ENCODE measurements at places on chromosomes 2 and 18.
A peak's percentile ranks its signal among the peaks of the same experiment; 100 is the strongest.

DNA sequence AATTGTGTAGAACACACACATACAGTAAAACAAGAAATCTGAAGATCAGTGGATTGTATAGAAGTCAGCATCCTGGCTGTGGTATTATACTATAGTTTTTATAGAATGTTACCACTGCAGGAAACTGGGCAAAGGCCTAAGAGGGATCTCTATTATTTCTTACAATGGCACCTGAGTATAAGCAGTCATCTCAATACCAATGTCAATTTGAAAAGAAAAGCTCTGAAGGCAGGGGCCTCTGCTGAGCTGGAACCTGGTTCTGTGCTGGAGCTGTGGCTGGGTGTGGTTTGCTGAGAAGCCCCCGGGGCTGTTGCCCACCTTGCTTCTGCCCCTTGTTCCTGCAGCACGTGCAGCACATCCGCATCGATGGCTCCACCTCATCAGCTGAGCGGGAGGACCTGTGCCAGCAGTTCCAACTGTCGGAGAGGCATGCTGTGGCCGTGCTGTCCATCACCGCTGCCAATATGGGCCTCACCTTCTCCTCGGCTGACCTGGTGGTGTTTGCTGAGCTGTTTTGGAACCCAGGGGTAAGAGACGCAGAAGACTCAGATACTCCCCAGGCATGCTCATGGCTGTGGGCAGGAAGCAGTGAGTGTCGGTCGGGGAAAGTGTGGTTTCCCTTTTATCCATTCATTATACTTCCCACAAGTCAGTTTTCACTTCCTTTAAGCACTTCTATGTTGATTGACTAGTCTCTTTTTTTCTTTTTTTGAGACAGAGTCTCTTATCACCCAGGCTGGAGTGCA is 23.5 kb upstream of the RPL37A start:
- no peak for DNase-seq

DNA sequence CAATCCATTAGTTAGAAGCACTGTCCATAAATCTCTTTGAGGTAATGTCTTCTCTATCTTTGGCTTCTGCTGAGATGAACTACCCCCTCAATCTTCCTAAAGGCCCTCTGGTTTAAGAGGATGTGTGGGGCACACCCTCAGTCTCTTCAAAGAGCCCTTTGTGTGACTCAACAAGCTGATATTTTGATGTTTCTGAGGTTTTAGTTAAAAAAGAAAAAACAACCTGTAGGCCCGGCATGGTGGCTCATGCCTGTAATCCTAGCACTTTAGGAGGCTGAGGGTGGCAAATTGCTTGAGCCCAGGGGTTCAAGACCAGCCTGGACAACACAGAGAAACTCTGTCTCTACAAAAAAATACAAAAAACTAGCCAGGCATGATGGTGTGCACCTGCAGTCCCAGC is 593.5 kb downstream of the TMEM182 start:
- no peak for DNase-seq

DNA sequence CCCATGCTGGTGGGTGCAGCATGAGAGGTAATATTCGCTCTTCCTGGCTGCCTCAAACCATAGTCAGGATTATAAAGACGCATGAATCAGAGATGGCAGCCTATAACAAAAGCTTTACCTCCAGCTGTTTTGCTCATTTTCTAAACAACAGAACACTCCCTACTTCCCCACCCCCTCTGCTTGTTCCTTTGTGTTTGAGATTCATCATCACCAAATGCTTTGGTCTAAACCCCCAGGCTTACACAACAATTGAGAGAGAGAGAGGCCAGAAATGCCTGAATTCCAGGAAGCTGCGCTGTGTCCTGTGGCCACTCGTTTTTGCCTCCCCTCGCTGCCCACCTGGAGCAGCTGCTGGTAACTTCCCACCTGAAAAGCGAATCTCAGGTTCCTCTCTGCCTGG is 78.8 kb upstream of the CAPN13 start:
- no peak for DNase-seq

DNA sequence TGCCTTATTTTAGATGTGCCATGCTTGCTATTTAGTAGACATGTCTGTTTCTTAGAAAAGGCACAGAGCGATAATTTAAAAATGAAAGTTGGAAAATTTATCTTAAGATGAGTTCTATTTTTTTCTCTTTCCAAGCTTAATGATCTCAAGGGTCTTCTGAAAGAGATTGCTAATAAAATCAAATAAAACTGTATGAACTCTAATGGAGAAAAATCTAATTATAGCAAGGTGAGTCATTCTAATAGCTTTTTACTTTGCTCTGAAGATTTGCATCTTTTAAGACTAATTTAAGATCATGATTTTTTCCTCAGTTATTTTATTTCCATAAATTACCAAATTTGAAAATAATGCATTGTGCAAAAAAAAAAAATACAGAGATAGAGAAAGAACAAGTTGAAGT is 36.1 kb upstream of the SPP2 start:
- no peak for DNase-seq

DNA sequence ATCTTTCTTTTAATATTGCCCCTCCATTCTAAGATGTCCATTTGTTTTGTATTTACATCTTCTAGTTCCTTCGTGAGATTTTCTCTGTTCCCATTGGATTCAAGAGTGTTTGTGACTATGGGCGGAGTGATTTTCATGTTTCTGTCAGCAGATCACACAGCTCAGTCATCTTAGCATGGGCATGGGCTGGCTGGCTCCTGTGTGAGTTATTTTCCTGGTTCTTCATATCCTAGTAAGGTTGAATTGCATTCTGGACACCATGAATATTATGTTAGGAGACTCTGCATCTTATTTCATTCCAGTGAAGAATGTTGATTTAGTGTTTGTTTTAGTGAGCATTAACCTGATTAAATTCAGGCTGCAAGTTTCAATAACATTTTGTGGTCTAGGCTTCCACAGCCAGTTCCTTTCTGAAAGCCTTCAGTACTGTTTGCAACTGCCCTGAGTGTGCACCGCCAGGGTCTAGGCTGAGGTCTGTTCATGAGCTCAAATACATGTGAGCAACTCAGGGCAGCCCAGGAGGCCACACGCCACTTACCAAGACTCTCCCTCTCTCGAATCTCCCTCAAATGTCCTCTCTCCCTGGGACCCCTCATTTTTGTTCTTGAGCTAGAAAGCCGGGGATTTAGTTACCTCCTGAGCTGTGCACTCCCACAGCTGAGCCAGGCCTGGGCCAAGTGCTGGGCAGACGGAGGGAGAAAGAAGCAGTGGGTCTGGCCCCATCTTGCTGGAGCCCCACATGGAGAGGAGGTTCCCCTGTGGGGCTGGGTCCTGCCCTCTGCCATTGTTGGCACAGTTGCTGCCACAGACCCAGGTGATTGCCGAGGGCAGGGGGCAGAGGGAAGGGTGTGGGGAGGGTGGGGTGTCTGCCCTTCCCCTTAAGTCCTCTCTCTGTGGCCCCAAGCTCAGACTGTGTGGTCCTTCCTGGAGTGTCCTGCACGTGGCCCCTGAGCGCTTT is 145.9 kb downstream of the RTP5 start:
- no peak for DNase-seq

DNA sequence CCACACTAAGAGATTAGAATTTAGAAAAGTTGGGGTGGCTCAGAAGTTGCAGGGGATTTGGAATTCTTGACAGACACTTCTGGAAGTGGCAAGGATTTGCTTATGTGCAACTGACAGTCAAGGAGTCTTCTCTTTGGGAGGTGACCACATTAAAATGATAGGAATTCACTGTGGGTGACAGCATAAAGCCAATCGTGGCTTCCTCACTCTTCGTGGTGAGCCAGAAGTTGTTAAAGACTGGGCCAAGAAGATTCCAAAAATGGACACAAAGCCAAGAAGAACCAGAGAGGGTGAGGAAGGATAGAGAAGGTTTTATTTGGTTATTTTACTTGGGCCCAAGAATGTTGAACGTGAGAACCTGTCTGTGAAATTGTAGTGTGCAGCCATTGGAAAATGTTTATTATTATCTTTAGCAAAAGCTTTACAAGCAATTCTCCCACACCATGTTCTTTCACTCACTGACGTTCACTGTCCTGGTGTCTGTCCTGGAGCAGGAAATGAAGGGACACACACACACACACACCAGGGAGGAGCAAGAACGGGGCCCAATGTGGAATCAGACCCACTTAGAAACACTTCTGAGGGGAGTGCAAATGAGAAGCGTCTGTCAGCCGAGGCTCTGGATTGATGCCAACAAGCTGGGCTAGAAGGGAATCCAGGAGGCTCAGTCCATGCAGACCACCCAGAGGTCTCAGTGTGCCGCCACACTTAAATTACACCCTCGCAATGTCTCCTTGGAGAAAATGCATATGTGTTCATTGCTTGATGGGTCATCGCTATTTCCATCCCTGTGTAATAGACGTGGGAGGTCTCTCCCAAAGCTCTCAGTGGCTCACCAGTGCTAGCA is 37.2 kb downstream of the STEAP3 start:
- DNase-seq: no peak

DNA sequence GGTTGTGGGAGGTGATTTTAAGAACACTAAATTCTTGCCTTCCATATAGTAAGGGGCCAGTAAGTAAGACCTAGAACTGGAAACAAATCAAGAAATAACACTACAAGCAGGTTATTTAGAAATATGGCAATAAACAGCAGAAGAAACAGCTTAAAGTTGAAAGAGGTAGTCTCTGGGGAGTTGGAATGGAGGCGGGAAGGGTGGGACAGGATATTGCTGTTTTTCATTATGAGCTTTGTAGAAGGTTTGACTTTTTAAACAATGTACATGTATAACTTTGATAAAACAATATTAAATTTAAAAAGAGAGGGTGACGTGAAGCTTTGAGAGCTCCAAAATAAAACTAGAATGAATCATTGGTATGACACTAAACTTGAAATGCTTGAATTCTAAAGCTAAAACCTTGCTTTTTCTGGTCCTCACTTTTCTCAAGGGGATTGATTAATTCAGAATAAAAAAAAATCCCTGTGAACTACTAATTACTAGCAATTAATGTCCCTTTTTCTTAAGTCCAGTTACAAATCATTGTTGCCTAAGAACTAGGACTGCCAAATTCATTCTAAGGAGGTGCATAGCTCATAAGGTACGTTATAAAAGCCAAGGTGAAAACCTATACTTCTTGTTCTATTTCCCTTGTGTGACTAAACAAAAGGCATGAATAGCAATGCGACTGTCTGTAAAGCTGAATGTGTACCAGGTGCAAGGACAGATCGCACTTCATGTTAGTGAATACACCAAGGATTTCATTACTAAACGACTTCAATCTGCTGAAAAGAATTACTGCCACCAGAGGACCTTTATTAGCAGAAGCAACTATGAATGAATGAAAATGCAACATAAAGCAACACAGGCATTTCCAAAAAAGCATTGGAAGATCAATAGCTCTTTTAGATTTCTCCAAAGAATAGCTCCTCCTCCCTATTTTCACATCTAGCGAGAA is 177.5 kb downstream of the RBM43 start:
- DNase-seq: no peak

DNA sequence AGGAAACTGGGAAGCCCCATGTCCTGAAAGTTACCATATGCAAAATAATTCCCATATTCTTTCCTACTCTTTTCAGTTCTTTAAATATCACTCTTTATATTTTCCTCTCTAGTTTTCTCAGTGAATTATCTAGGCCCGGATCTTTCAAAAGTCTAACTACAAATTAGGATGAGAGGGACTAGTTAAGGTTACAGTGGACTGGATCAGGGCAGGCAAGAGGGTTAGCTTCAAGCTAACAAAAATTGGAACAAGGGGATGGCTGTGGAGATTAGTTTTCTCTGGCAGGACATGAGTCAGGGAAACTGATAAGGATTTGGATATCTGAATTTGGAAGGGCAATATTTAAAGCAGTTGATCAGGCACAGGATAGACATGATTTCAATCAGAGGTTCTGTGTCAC is 30.4 kb upstream of the BBS5 start:
- DNase-seq: no peak

DNA sequence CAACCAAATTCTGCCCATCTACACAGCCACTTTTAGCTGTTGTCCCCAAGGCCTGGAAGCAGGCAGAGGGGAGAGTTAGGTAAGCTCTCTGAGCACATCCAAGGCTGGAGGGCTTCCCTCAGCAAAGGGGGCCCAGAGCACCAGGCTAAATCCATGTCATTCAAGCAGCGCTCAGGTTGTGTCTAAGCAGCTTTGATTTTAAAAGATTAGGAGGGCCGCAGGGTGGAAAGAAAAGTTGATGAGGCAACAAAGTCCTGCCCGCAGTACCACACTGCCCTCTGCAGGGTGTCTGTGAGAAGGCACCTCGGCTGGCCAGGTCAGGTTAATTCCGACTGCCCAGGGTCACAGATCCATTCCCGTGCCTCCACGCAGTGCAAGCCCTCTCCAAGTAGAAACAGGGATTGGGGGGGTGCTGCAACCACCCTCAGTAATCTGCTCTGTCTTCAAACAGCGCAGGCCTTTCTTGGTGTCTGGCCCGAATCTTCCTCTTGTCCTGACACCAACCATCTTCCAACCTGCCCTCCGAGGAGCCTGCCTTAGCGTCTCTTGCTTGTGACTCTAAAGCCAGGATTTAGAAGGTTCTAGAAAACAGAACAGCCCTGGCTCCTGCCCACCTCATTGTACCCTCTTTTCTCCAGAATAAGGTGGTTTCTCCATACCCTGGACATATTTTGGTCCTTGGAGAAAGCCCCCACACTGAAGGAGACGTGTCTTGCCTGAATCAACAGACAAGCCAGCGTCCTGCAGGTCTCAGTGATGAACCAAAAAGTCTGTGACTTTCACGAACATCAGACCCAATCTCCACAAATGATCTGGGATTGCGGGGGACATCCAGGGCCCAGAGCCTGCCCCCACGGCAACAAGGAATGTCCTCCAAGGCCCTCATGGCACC is 289.2 kb downstream of the TNS1 start:
- peak; percentile 48 for DNase-seq

- DNase-seq: no peak
These were observed 49.4 kb downstream of the PELI1 start for GRCh38 chr2:64094663-64095382.

- no peak for DNase-seq
These were observed 13.9 kb downstream of the IL37 start for GRCh38 chr2:112924821-112925220.

GRCh38 chr2:217993138-217993537 is 9.7 kb downstream of the TNS1 start:
- no peak for DNase-seq

DNA sequence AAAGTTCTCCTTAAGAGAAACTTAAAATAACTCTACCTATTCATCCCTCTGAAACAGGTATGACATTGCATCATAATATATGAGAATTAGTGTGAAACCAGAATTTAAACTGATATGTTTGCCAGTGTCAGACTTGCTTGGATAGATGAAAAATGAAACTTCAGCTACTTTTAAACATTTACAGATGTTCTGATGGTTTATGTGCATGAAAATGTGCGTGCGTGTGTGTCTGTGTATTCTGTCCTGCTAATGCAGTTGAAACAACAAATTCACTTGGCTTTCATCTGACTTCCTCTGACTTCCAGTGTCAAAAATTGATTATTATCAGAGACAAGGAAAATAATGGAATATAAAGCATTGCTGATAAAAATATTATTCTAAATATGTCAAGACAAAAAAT is 719.4 kb downstream of the LRP1B start:
- DNase-seq: no peak

- DNase-seq: no peak
These were observed 73.7 kb downstream of the PDK1 start for GRCh38 chr2:172629586-172629985.

DNA sequence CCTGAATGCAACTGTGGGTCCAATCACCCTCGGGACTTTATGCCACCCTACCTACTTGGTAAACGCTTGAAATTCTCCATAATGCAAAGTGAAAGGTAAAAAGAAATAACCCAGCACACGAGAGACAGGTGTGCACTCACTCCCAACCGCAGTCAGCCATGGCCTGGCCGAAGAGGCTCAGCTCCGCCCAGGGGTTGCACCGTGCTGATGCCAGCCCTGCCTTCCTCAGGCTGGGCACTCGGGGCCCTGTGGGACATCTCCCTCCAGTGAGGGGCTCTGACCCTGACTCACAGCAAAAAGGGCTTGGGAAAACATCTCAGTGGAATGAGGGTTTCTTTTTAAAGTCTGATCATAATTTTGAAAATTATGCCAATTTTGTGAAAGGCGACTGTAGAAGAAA is 13.3 kb downstream of the SLC66A2 start:
- DNase-seq: no peak
